ENCODE measurements at places on chromosomes 4 and X.
A peak's percentile ranks its signal among the peaks of the same experiment; 100 is the strongest.

DNA sequence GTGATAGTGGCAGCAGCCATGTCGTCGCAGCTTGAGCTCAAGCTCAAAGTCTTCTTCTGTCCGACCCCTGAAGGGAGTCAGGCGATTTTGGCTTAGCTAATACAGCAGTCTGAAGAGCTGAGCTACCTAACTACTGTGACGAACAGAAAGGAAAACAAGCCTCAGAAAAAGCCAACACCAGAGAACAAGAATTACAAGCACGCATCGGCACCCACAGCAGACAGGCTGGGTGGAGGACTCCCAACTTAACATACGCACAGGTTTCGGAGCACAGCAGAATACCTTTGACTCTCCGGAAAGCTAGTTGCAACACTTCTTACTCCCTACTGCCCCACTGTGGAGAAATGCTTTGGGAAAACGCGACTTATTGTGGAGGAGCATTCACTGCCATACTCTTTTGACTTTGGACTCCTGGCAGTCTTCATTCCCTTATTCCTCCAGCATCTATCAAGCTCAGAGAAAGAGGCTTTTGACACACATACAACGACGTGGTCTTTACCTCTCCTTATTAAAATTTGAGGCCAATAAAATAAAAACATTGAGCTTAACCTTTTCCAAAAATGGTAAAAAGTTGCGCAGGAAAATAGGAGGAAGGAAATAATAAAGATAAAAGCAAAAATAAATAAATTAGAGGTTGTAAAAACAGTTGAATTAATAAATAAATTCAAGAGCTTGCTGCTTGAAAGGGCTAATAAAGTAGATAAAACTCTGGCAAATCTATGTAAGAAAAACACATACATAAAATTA, 41.3 kb upstream of the GPC3 start:
- DNase-seq: peak; percentile 46

DNA sequence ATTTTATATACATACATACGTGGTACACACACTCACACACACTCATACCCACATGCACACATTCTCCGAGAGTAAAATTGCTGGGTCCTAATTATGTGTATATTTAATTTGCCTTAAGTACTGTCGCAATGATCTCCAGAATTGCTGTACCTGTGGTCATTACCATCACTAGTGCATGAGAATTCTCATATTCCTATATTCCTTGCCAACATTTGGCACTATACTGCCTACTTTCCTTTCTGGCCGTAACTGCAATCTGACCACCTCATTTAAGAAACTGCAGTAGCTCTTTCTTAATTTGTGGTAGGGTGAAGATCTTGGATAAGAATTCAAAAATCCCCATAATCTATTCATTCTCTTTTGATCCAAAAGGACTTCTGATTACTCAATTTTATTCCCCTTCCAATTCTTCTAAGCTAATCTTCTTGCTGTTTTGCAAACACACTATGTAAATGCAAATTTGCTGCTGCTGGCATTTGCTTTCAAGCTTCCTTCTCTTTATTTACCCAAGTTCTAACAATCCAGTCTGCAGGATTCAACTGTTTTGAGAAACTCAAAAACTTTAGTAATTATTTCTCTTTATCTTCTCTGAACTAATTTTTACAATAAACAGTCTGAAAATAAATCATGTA, 45.1 kb downstream of the ASIC5 start:
- no peak for DNase-seq

DNA sequence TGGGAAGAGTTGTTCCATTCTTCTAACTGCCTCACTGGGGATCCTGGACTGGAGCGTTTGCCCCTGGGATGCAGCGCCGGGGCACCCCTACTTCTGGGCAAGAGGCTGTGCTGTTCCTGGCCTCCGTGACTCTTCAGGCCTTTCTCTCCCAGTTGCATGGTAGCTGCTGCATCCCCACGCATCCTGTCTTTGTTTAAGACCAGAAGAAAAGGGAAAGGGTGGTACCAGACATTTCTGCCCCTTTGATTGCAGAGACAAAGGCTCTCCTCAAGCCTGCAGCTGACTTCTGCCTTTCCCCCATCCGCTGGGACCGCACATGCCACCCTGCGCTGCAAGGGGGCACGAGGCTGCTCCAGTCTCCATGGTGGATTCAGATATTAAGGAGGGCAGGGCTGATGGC, 70.4 kb downstream of the SHROOM2 start:
- DNase-seq: no peak

DNA sequence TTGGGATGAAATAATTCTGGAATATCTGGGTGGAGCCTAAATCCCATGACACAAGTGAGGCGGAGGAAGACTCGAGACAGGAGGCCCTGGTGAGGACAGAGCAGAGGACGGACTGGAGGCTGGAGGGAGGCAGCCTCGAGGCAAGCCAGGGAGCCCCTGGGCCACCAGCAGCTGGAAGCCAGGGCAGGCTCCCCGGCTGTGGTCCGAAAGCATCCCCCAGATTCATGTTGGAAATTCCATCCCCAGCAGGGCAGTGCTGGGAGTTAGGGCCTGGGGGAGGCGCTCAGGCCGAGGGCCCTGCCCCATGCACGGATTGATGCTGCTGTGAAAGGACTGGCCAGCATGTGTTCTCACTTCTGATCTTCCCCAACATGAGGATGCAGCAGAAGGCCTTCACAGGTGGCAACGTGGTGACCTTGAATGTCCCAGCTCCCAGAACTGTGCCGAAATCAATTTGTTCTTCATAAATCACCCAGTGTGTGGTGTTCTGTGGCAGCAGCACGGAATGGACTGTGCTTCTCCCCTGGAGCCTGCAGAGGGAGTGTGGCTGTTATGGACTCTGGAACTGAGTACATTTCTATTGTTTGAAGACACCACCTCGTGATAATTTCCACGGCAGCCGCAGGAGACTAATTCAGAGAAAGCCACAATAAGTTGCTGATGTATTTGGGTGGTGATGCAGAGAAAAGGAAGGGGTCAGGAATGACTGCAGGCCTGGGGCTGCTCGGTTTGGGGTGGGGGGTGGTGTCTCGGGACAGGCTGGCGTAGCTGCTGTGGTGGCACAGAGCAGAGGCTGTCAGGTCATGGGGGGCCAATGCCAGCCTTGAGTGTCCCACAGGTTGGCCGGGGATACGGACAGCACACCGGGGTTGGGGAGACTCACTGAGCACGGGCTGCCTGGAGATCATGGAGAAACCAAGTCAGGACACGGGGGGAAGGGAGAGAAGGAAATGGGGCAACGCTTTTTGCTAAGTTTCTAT, 56.9 kb downstream of the PCGF3 start:
- no peak for DNase-seq

DNA sequence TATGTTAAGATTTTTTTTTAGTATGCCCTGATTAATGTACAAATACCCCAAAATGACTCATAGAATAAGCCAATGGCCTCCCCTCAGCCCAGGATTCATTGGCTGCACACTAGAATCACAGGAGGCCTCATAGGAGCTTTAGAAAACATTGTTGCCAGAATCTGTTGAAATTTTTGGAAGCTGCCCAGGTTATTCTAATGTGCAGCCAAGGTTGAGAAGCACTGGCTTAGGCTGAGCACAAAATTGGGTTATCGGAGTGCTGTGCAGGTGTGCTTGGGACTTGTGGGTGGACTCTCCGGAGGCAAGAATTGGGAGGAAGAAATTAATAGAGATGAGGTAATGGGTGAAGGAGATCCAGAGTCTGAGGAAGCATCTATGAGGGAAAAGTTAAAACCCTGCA, 41.3 kb upstream of the VCX start:
- no peak for DNase-seq

- DNase-seq: no peak
Measured at GRCh38 chr4:10164877-10165283, 48.3 kb upstream of the WDR1 start.
